Naive thymus-derived CD8-positive, alpha-beta T cell (primary cell): ENCODE measurements at places on chromosomes 2 and 18. TPM values are rescaled to one million over a fixed set of nuclear protein-coding genes. Genes with fewer than 3 reads are reported as not detected.

DNA sequence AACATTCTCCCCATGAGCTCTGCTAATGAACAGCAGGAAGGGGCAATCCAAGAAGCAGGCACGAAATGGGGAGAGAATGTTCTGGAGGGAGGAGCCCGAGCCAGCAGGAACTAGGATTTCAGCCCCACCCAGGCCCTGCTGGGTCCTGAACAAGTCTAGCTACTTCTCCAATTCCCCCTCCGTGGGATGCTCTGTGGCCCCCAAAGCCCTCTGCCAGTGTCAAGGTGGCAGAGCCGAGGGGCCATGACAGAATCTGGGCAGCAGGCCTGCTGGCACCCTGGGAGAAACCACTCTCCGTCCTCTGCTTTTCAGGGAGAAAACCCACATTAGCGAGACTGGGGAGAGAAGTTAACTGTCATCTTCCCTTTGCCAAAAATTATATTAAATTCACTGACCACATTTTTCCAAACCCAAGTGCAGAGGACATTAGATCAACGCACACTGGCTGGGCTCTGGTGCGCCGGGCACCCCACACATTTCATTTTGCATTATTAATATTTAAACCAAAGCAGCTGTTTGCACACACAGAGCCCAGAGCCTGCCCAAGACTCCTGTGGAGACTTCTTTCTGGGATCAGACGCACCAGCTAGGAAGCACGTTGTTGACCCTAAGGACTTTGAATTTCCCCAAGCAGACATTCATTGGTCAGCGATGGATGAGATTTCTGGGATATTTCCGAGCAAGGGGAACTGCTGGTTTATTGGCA, 80.2 kb upstream of the PKDCC start:
- peaks cover 4% of the 10 kb centered on the region for H3K27me3 ChIP-seq
- no peak overlapping the region for H3K27ac ChIP-seq
- H3K36me3 ChIP-seq = no peaks in the 10 kb centered on the region
- no peak overlapping the region for H3K4me3 ChIP-seq
- DNase-seq = no peak

- peaks cover 4% of the 10 kb centered on the region for H3K36me3 ChIP-seq
- H3K27me3 ChIP-seq = no peaks in the 10 kb centered on the region
- H3K4me1 ChIP-seq = peaks cover 24% of the 10 kb centered on the region
- no peak overlapping the region for H3K4me3 ChIP-seq
These were observed 182.8 kb downstream of the LDLRAD4 start for GRCh38 chr18:13401404-13401803.

CYP27C1 gene
- total RNA-seq = not detected

NEU4 gene
- total RNA-seq = not detected

GRCh38 chr2:33298233-33298632, 178.2 kb upstream of the RASGRP3 start:
- no peaks in the 10 kb centered on the region for H3K27me3 ChIP-seq
- no peaks in the 10 kb centered on the region for H3K4me1 ChIP-seq
- H3K27ac ChIP-seq = no peak overlapping the region
- no peaks in the 10 kb centered on the region for H3K36me3 ChIP-seq

- no peaks in the 10 kb centered on the region for H3K27me3 ChIP-seq
- no peak overlapping the region for H3K27ac ChIP-seq
- DNase-seq = no peak
- H3K4me3 ChIP-seq = no peak overlapping the region
- H3K36me3 ChIP-seq = no peaks in the 10 kb centered on the region
- H3K4me1 ChIP-seq = no peaks in the 10 kb centered on the region
These were observed 179.2 kb downstream of the RIT2 start for GRCh38 chr18:42936289-42936688.

CCDC68 gene
- total RNA-seq = not detected

- peaks cover 17% of the 10 kb centered on the region for H3K36me3 ChIP-seq
- no peak overlapping the region for H3K4me3 ChIP-seq
- peaks cover 4% of the 10 kb centered on the region for H3K27me3 ChIP-seq
These were observed 128.9 kb upstream of the RIOK3 start for GRCh38 chr18:23324056-23324811.
